ENCODE measurements at places on chromosomes 3 and 15.

DNA sequence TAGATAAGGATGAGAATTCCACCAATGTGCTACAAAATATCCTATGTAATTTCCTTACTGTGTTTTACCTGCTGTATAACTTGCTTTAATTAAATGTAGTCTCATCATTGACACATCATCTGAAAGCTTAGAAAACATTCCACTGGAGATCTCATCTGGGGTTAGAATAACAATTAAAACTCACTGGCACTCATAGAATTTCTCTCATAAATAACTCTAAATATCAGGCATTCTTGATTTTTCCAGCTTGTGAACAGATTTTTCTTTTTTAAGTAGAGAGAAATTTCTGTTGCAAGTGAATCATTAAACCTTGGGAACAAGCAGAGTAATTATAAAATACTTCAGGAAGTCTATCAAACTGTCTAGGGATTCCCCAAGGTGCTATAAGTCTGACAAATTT lies 843.8 kb downstream of the NAALADL2 start:
- DNase-seq: no peak

DNA sequence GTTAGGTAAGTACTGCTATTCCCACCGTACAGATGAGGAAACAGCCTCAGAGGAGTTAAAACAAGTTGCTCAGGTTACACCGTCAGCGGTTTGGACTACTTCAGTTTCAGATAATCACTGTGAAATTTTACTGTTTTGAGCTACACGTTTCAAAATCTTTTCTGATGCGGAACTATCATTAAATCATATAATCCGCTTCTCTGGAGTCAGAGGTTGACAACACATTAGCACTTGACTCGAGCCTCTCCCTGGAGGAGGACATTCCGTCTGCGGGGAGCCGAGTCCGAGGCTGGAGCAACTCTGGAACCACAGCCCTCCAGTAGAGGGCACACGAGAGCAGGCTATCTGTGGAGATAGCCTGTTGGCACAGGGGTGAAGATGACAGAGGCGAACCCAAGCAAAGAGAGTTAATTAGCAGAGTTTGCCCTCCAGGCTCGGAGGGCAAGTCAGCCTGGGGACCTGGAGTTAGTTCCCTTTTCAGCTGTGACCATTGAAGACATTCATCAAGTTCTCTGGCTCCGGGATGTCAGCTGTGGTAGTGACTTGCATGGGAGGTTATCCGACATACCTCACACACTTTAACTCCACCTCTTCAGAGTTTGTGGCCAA lies 131.2 kb downstream of the IGF1R start:
- peak; percentile 53 for DNase-seq

DNA sequence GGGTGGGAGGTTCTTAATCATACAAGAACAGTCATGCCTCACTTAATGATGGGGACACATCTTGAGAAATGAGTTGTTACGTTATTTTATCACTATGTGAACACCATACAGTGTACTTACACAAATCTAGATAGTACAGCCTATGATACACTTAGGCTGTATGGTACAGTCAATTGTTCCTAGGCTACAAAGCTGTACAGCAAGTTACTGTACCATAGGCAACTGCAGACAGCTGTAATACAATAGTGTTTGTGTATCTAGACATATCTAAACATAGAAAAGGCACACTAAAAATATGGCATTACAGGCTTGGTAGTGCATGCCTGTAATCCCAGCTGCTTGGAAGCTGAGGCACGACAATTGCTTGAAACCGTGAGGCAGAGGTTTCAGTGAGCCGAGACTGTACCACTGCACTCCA lies 55.7 kb upstream of the PLXND1 start:
- no peak for DNase-seq

DNA sequence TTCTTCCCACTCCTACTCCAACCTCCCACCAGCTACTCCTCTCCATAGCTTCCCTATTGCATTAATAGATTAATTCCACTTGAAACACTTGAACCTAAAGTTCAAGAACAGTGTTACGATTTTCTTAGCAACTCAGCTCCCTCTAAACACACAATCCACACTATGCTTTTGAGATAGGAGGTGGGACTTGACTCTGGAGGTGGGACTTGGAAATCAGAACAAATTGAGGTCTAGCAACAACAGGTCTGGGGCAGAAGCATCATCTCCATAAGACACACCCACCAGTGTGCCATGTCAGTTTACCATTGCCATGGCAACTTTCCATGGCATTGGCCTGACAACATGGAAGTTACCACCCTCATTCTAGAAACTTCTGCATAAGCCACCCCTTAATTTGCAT lies 336.5 kb upstream of the ALCAM start:
- no peak for DNase-seq

DNA sequence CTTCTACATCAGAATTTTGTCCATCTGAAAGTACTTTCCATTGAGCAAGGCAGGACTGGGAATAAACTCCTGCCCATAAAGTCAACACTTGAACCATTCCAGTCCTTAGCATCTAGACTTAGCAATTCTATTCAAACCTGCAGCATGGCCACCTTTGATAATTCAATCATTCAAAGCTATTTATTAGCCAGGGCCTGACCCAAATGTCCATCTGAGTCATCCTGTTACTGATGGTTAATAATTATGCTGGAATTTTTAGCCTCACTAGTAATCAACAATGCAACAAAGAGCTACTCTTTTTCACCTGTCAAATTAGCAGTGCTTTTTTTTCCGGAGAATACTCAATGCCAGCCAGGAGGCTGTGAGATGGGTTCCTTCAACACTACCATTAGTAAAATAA lies 72.7 kb upstream of the SNRK start:
- no peak for DNase-seq

DNA sequence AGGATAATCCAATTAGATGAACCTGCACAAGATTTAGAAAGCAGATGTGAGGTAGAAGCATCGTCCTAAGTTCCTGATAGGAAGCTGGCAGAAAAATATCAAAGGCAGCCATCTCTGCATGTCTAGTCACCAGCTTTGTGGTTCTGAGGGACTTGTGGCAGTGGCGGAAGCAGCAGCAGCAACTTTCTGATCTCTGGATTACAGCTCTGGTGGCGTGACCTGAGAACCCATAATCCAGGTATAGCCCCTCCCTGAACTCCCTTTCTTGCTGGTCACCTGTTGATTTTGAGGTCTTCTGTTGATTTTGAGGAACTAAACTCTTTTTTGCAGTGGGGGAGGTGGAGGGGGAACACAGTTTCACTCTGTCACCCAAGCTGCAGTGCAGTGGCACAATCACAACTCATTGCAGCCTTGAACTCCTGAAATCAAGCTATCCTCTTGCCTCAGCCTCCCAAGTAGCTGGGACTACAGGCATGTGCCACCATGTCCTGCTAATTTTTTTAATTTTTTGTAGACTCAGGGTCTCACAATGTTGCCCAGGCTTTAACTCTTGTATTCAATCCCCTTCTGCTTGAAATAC lies 7.9 kb downstream of the FSIP1 start:
- DNase-seq: no peak

GRCh38 chr15:93612953-93613352 lies 523.9 kb upstream of the RGMA start:
- no peak for DNase-seq

DNA sequence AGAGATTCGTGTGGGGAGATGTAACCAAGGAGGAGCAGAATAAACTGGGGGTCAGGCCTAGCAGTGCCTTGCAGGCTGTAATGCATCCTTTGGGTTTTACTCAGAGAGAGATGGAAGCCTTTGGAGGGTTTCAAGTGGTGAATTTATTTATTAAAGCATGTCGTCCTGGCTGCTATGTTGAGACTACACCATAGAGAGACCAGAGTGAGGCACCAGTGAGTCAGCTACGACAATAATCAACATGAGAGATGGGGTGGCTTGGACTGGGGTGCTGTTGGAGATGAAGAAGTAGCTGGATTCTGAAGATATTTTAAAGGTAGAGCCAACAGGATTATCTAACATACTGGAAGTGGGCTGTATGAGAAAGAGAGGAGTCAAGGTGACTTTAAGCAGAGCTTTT lies 335.3 kb upstream of the ARHGEF26 start:
- no peak for DNase-seq

DNA sequence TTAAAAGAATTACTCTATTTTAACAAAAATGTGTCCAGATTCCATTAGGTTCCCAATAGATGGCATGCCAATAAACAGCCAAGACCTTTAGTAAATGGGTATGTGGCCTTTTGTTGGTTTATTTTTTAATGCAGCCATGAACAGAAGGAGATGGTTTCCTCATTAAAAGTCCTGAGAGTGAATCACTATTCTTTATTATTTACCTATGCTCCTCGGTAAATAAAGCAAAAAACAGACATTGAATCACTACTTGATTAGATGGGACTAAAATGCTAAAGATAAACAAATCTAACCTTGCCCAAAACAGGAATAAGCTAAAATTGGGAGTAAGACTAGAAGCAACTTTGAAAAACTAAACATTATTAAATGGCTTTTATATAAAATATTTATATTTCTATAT lies 94.2 kb downstream of the TNIK start:
- no peak for DNase-seq

GRCh38 chr3:32961189-32961715 lies 9.8 kb downstream of the CCR4 start:
- no peak for DNase-seq

GRCh38 chr15:89171136-89172072 lies 50.0 kb downstream of the RLBP1 start:
- DNase-seq: no peak

DNA sequence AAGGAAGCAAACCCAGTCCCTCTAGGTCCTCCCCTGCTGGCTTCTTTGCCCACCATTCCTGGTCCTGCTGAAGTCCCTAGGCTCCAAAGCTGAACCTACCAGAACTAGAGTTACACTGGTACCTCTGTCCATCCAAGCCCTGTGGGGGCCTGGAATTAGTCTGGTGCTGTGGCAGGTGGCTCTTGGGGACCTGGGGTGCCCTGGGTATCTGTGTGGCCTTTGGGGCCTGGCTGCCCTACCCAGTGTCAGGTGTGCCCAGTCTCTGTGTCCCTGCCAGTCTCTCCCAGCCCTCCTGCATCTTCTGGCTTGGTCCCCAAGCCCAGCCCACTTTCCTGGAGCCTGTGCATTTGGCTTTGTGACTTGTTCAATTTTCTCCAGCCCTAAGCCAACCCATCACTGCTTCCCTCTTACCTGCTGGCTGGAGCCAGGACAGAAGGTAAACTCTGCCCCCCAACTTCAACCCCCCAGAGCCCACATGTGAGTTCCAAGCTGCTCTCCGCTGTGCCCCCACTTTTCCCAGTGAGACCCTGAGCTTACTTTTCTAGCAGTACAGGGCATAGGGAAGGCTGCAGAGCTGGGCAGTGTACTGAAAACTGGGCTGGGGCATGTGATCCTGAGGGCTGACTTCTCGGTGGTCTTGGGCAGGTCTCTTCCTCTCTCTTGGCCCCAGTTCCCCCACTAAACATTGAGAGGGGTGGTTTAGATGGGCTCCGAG lies 28.3 kb upstream of the HHATL start:
- DNase-seq: no peak

DNA sequence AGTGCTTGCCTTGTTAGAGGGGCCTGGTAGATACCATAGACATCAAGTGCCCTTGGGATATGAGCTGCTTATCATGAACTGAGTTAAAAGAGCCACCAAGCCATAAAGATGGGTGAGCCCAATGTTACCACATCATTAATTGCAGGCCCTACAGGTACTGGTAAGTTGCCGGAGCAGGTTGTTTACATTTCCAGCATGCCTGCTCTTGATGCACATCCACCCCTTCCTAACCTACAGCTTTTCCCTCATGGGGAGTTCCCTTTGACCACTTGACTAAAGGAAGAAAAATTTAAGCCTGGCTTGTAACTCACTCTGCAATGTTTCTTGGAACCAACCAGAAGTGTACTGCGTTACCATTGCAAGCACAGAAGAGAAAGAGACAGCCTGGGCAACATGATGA lies 24.7 kb upstream of the ULK4 start:
- no peak for DNase-seq

DNA sequence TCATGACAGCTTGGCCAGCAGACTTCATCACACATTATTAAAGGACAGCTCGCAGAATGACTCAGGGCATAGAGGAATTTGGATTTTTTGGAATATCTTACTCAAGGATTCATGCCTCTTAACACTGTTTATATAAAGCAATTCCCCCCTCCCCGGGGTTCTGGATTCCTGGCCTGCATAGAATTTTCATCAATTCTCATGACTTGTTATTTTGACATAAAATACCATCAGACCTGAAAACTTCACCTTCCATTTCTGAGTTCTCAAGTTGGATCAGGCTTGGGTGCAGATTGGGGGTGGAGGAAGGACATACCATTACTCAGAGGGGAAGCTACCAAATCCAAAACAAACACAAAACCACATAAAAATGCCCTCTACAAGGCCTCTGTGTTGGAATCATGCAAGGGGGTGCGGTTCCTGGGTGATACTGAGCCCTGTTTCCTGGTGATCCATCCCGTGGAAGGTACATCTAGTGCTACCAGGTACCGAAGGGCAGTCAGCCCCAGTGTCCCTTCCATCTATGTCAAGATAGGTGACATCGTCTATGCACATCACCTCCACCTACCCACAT lies 95.3 kb downstream of the DAPK2 start:
- no peak for DNase-seq

GRCh38 chr3:140585828-140586227 lies 92.0 kb upstream of the TRIM42 start:
- DNase-seq: peak; percentile 10

GRCh38 chr3:179036226-179036625 lies 35.4 kb downstream of the ZMAT3 start:
- DNase-seq: no peak

DNA sequence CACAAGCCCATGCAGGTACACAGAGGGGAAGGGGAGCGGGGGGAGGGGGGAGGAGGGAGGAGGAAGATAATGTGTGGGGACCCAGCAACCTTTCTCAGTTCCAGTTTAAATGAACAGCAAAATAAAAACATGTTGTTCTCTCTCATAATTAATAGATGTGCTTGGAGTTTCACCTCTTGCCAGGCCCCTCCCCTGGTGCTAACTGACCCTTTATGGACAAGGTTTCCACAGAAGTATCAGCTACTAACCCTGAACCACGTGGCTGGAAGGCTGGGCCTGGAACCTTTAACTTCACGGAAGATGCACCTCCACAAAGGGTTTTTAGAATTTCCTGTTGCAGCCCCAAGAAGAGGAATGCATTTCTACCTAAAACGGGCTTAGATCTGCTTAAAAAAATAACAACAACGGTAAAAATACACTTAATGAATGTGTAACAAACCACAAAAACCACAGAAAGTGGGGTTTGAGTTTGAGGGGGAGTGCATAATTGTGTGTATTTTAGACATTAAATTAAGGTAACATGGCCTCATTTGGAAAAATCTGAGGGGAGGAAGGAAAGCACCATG lies 14.8 kb upstream of the SMAD3 start:
- no peak for DNase-seq

DNA sequence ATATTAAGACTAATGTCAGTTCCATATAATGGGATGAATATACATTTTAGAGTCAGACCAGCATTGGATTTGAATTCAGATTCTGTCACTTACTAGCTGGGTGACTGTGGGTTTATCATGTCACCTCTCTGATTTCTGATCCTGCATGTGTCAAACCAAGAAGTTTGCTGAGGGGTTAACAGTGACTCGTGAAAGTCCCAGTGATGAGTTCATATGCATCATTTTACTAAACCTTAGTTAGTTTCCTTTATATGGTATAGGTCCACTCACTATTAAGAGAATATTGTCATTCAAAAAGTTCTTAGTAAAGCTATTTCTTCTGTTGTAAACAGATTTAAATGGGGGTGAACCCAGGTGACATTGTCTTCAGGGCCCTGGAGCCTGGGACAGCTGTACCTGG lies 102.3 kb downstream of the ZNF621 start:
- DNase-seq: no peak

Data from RCC 7860 (cell line).